ENCODE measurements at places on chromosomes 16 and 17.

DNA sequence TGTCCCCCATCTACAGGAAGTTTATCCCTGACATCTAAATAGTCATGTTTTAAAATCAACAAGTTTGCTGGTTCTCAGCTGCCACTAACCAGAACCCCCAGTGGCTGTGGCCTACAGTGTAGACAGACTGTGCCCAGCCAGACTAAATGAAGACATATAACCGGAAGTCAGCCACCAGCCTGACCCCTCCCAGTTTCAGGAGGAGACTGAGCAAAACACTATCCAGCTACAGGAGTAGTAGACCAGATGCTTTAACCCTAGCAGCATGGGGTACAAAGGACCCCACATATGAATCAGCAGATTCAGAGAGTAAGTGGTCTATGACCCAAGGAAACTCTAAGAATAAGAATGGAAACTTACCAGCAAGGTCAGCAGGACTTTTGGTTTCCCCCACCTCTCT lies 83.4 kb downstream of the HIC1 start:
- DNase-seq: no peak

GRCh38 chr17:61587807-61588660 lies 3.0 kb downstream of the NACA2 start:
- no peak for DNase-seq

GRCh38 chr16:48231727-48232492 lies 12.2 kb upstream of the LONP2 start:
- peak; percentile 36 for DNase-seq

DNA sequence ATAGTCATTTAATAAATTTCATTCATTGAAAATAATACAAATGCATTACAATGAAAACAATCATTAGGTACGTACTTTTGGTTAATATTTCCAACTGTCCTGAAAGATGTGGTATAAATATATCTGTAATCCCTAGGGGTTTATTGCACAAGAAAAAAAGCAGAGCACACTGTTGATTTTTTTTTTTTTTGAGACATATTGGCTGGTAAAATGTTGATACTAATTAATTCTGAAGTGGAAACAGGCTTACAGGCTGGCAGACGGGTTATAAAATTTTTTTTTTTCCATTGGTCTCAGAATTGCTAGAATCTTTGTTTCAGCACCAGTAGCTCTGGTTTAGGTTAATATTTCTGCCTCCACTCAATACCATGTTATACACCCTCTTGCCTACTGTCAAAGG lies 193.6 kb downstream of the MAP2K6 start:
- DNase-seq: no peak

DNA sequence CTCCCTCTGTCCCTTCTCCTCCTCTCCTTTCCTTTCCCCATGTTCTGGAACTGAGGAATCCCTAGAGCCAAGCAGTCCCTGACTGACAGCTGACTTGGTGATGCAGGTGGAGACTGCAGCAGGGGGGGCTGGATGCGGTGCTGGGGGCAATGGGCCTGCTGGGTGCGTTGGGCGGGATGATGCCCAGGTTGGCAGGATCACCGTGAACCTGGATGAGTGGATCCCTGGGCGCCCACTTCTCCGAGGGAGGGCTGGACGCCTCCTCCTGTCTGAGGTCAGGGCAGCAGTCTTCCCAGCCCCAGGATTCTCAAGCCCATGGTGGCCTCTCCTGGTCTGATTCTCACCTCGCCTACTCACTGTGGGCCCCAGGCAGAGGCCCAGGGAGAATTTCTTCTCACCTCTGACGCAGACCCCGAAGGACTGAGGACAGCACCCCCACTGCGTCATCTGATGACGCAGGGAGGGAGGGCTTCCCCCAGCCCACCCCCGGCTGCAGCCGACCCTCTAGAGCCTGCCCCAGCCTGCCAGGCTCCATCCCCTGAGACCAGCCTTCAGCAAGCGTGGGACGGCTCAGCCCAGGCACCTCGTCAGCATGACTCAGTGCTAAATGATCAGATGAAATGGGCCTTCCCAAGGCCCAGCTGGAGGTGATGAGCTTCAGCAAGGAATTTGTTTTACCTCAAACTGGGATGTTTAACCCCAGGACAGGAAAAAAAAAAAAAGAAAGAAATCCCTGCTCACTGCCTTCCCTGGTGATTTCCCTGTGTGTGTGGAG lies 188.0 kb upstream of the TNRC6C start:
- no peak for DNase-seq

- no peak for DNase-seq
Observed at GRCh38 chr16:4283441-4283840, 10.6 kb upstream of the TFAP4 start.

- no peak for DNase-seq
Observed at GRCh38 chr16:8683640-8684039, 9.2 kb downstream of the ABAT start.

DNA sequence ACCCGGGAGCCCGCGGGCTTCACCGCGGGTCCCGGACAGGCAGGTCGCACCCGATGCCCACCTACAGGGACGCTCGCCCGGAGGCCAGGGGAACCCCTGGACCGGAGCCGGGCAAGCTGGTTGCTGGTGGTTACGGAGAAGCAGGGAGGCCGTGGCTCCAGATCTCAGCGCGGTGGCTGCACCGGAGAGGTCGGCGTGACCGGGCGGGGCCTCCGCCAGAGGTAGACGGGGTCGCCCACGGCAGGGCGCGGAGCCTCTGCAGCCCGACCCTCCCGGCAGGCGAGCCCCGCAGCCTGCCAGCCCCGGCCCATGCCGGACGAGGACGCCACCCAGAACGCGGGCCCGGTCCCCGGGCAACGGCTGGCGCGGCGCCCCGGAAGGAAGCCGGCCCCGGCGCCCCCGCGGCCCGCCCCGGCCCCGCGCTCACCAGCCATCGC lies 341 bp downstream of the PCYT2 start:
- DNase-seq: no peak

DNA sequence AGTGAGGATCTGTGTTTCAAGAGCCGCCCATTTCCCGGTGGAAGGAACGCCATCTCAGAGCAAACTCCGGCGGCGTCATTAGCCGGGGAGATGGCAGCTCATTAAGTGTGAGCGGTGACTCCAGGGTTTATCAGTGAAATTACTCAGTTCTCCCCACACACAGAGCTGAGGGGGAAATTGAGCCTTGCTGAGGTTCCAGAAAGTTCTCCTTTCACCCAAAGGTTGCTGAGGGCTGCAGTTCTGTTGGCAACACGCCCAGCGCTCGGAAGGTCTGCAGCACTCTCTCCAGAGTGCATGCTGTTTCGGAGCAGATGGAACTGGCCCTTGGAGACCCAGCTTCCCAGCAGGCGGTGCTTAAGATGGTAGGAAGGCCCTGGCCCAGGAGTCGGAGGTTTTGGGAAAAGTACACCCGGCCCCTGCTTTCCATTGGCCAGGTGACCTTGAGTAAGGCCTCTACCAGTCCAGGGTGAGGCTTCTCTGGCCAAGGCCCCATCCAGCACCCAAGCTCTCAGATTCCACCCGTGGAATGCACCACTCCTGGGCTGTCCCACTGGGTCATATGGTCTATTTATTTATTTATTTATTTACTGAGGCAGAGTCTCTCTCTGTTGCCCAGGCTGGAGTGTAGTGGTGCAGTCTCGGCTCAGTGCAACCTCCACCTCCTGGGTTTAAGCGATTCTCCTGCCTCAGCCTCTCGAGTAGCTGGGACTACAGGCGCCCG lies 167.7 kb upstream of the CIBAR2 start:
- peak; percentile 63 for DNase-seq
